ENCODE measurements at places on chromosomes 12 and 14.

DNA sequence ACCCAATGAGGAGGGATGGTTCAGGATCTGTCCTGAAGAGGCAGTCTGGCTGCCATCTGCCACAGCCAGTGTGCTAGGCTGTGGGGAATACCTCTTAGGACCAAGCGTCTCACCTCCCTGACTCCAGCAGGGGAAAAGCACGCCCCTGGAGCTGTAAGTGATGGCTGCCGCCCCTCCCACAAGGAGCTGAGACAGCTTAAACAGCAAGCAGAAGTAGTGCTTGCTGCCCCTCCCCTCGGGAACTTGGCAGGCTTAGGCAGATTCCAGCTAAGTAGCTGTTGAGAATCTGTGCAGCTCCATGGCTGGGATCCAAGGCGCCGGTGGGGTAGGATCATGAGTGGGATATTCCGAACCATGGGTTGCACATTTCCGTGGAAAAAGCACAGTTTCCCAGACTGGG lies 360.4 kb upstream of the MDGA2 start:
- no peak for DNase-seq

DNA sequence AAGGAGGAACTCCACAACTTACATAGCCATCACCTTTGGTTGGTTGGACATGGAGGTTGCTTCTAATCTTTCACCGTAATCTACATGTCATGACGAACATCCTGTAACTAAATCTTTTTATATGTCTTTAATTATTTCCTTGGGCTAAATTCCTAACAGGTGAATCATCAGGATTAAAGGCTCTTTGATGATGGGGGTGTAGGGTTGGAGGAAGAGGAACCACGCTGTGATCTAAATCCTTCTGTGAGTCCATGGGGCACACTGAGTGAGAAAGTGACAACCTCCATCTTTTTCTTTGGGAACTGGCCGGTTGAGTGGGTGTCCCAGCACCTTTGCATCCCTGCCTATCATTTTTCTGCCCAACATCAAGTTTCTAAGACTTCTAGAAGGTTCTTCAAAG lies 31.1 kb upstream of the MAP1LC3B2 start:
- DNase-seq: no peak

GRCh38 chr12:131910302-131911027 lies 16.0 kb downstream of the ULK1 start:
- no peak for DNase-seq

GRCh38 chr12:59194794-59195193 lies 274.5 kb upstream of the LRIG3 start:
- no peak for DNase-seq

DNA sequence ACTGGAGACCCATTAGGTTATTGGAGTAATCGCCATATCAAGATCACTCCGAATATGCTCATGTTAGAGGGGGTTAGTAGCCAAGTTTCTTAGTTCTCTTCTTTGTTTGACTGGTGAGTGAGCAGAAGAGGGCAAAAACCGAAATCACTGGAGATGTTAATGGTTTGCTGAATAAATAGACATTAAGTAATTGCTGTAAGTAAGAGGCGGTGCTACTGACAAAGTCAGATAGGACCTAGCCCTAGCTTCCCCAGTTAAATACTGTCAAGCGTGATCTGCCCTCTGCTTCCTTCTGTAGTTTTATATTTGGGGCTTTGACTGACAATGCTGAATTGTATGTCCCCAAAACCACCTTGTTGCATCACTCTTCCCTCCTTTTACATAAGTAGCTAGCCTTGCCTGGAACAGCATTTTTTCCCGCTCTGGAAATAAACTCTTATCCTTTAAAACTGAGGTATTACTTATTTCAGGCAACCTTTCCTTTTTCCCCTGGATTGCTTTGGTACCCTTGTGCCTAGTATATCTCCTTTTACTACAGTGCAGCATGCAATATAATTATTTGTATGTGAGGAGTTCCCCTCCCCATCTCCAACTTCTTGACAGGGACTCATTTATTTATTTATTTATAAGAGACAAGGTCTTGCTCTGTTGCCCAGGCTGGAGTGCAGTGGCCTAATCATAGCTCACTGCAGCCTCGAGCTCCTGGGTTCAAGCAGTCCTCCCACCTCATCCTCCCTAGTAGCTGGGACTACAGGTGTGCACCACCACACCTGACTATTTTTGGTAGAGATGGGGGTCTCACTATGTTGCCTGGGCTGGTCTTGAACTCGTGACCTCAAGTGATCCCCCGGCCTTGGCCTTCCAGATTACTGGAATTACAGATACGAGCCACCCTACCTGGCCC lies 1.4 kb downstream of the SNRPF start:
- no peak for DNase-seq

- no peak for DNase-seq
These were observed 527.3 kb downstream of the SNAPC1 start for GRCh38 chr14:62289471-62289870.

DNA sequence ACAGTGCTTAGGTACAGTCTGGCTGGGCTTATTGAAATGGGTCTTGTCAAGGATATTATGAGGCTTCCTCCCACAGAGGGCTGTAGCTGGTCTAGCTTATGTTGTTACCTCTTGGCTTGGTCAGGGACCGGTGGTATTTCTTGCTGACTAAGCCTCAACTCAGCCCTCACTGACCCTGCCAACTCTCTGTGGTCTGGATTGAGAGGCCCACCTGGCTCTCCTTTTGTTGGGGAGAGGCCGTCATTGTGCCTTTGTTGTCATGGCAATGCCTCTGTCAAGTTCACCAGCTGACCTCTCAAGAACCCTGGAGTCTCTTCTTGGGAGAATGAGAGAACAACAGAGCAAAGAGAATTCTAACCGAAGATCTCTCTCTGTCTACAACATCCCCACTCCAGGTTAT lies 245.6 kb upstream of the NPAS3 start:
- DNase-seq: no peak

DNA sequence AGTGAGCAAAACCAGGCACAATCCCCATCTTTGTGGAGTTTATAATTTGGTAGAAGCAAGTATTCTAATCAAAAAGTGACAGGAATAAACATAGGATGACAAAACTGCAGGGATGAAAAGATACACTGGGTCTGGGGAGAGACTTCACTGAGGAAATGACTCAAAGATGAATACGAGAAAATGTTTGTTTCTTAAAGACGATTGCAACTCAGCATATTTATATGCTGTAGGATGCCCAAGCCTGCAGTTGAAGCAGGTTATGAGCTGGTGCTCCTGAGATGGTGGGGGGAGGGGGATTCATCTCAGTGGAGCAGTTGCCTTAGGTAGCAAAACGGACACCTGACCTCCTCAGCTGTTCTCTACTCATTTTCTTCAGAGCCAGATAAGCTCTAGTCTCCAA lies 13.4 kb upstream of the SLC38A4 start:
- no peak for DNase-seq

- no peak for DNase-seq
These were observed 303.3 kb downstream of the MED13L start for GRCh38 chr12:115973968-115974724.

DNA sequence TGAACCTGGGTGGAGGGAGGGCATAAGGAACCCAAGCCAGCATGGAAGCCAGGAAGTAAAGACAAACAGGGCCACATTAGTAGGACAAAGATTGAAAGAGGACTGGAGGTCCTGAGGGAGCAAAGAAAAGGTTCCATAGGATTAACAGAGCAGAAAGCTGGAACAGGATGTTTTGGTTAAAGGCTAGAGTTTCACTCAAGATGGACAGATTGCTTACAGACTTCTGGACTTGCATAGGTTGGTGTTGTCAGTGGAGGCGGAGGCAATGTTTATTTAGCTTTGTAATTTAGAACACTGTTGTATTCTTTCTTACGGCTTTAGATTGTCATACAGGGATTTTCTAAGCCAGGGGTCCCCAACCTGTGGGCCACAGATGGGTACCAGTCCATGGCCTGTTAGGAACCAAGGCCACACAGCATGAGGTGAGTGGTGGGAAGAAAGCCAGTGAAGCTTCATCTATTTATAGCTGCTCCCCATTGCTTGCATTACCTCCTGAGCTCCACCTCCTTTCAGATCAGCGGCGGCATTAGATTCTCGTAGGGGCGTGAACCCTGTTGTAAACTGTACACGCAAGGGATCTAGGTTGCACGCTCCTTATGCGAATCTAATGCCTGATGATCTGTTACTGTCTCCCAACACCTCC lies 31.3 kb downstream of the ZNF664 start:
- DNase-seq: no peak

GRCh38 chr12:101501410-101501995 lies 26.4 kb downstream of the SPIC start:
- no peak for DNase-seq

DNA sequence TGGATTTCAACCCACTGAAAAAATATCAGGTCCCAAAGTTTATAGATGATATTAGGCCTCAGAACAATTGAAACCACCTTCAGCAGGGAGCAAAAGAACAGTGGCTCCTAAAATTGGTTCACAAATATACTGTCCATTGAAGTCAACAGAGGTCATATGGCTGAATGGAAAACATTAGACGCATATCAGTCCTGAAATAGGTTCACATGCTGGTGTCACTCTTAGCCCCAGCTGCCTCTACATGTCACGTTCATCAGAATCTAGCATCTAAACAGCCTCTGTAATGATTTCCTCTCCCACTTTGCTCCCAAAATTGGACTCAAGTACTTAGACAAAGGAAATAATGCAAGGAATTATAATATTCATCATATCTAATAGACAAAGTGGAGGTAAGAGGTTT lies 8.7 kb downstream of the FLRT2 start:
- no peak for DNase-seq

- DNase-seq: no peak
These were observed 9.7 kb upstream of the IFI27 start for GRCh38 chr14:94100847-94101246.

DNA sequence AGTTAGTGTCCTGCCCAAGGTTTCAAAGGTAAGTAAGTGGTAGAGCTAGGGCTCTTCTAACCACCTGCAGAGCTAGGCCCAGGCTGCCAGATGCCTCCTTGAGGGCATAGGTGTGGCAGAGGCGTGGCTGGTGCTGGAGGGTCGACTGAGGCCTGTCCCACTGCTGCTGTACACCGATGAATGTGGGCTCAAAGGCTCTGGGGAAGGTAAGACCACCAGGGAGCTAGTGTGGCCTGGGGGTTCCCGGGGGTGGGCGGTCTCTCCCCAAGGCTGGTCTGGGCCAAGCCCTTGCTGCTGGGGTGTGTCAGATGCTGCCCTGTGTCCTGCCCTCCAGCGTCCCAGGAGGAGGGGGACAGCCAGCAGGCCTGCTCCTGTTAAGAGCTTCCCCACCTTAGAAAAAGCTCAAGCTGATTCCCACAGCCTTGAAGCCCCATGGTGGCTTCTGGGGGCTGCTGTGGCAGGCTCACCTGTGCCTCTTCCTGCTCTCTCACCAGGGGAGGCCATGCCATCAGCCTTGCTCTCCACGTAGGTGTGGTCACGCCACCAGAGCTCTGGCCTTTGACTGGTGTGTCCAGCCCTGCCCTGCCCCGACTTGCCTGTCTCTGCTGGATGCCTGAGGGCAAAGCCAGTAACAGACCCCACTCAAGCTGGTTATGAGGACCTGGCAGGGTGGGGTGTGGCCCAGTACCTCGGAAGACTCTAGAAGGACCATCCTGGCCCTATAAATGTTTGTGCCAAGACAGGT lies 36.8 kb downstream of the SH2B3 start:
- no peak for DNase-seq

DNA sequence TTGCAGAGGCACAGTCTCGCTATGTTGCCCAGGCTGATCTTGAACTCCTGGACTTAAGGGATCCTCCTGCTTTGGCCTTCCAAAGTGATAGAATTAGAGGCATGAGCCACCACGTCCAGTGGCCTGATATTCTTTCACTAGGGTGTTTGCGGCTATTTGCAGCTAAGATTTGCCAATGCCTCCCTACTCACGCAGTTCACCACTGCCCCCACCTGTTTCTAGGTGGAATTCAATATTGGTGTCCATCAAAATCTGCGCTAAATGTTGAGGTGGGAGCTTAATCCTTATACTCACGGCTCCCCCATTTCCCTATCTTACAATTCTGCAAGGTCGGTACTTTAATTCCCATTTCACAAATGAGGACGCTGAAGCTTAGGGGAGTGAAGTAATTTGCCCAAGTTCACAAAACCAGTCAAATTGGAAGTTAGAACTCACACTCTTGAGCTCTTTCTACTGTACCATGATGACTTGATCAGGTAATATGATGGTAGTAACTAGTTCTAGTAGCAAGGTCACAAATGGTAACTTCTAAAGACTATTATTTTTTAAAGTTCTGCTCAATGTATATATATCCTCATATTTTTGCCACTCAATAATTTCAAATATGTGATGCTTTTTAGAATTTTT lies 22.1 kb upstream of the LRRC9 start:
- no peak for DNase-seq

- DNase-seq: no peak
These were observed 103.3 kb downstream of the INSM2 start for GRCh38 chr14:35637269-35637668.

DNA sequence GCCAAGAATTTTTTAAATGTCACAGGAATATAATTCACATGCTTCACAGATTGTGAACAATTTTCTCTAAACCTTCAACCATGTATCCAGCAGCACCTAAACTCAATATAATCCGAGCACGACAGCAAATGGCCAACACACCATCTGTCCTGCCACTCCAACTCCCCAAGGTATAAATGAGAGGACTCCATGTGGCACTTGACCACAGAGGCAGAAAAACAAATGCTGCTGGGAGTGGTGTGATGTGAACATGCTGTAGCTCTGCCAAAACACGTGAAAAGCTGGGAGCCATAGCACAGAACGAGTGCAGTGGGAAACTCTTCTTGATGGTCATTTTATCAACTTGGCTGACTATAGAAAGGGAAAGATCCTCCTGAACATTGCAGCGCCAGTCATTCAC lies 70.9 kb downstream of the LLPH start:
- no peak for DNase-seq

- no peak for DNase-seq
These were observed 65.7 kb downstream of the WNK1 start for GRCh38 chr12:817941-818600.

- DNase-seq: no peak
These were observed 270.9 kb upstream of the NPAS3 start for GRCh38 chr14:32667791-32668190.

GRCh38 chr12:46699986-46700385 lies 125.8 kb downstream of the SLC38A4 start:
- DNase-seq: no peak

DNA sequence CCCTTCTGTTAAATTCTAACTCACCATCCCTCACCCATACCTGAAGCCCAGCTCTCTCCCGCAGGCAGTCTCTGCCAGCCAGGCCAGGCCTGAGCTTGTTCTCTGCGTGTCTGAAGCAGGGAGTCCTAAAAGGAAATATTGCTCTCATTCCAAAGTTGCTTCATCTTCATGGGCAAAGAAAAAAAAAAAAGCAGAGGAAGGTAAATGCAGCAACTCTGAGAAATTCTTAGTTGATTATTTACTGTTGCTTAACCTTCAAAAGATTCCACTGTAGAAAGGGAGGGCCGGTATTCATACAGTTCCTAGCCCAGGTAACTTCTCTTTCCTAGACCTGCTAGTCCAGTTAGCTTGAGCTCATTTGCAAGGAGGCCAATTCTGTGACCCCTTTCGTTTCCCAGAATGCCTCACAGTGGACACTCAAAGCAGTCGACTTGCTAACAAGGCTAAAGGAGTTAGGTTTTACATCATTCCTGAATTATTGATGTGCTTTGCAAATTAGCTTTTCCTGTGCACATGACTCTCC lies 193.5 kb upstream of the EEA1 start:
- DNase-seq: no peak

Measured in NCI-H1417 treated with DMSO at 0.1 percent for 48 hours (cell line).